ENCODE measurements at places on chromosomes 1 and 21.

GRCh38 chr1:68211761-68212380, 20.5 kb downstream of the WLS start:
- DNase-seq: no peak

DNA sequence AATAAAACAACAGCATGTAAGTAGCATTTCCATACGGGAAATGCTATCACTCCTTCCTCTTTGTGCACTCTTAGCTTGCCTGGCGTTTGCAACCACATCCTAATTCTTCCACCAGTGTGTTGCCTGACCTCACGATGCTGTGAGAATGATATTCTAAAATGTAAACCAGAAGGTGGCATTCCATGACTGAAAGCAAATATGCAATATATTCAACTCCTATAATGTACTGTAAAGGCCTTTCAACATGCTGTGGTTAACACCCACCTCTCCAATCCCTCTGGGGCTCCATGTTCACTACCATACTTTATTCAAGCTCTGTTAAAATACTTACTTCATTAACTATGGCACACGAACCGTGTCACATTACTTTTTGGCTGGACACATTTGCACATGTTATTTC, 420.6 kb upstream of the DEPDC1 start:
- DNase-seq: peak; percentile 74

- no peak for DNase-seq
Observed at GRCh38 chr1:161082483-161082882, 6.9 kb downstream of the NECTIN4 start.

- no peak for DNase-seq
Observed at GRCh38 chr1:100622037-100622436, 84.1 kb downstream of the GPR88 start.

GRCh38 chr1:171635661-171636060, 13.6 kb downstream of the MYOCOS start:
- DNase-seq: no peak

DNA sequence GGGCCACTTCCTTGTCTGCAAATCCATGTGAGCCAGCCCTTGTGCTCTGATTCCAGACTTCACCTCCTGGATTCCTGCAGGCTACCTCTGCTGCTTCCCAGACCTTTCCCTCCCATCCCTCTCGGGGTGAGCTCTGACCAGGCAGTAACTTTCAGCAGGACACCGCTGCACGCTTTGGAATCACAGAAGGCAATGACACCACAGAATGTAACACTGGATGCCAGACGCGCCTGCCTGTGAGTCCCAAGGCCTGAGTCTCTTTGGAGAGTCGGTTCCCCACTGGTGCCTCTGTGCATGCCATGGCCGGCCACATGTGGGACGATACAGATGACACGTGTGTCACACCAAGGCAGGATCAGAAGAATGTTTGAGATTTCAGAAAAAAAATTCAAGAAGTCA, 89.7 kb upstream of the ERRFI1 start:
- DNase-seq: no peak

DNA sequence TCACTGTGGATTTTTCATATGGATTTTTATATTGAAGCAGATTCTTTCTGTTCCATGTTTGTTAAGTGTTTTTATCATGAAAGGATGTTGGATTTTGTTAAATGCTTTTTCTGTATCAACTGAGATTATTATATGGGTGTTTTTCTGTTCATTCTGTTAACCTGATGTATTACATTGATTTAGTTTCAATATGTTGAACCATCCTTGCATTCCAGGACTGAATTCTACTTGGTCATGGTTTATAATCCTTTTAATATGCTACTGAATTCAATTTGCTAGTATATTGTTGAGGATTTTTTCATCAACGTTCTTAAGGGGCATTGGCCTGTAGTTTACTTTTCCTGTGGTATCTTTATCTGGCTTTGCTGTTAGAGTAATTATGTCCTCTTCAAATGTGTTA, 55.8 kb downstream of the CCDC30 start:
- no peak for DNase-seq

GRCh38 chr1:222229672-222230312, 318.1 kb downstream of the HHIPL2 start:
- no peak for DNase-seq

DNA sequence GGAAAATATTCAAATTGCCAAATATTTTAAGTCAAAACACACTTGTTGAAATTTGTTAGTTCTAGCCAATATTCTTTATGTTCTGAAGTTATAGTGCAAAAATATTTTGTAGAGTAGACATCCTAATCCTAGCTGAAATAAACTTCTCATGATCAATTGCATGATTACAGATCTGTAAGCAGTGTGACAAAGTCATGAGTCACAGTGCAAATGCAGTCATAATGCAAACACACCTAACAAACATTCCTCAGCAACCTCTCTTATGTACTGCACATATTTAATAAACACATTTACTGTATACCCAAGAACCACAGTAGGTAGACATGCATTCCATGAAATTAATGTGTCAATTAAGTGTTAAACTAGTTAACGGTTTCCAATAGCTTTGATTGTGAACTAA, 1857.4 kb downstream of the NCAM2 start:
- peak; percentile 22 for DNase-seq
